ENCODE measurements at places on chromosomes 3 and 15.

- H3K4me1 ChIP-seq: peaks cover 27% of the 10 kb centered on the region
- peak overlapping the region; percentile 78 for H3K27ac ChIP-seq
- H3K36me3 ChIP-seq: no peaks in the 10 kb centered on the region
- H3K27me3 ChIP-seq: no peaks in the 10 kb centered on the region
- peak overlapping the region; percentile 88 for H3K4me3 ChIP-seq
- DNase-seq: no peak
These were observed 1.2 kb upstream of the IL1RAP start for GRCh38 chr3:190512666-190513065.

DNA sequence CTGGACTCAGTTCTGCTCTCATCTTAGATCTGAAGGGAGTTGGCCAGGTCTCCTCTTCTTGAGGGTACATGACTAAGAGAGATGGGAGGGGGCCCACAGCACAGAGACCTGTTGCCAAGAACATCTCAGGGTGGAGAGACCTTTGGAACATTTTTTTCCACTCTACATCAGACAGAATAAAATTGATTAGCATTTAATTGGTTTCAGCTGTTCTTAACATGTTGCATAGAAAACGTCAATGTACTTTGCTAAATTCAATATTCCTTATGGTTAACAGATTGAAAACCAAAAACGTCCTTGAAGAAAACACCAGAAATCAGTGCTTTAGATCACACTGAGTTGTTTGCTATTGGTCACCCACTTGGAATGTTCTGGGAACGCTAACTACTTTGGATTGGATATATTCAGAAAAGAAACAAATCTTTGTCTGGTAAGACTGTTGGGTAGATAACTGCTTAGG lies 36.4 kb upstream of the FSTL1 start:
- peak overlapping the region; percentile 32 for H3K4me3 ChIP-seq
- H3K27me3 ChIP-seq: no peaks in the 10 kb centered on the region
- H3K36me3 ChIP-seq: no peaks in the 10 kb centered on the region
- H3K27ac ChIP-seq: peak overlapping the region; percentile 29
- no peak for DNase-seq

GRCh38 chr3:101377796-101378195 lies 57.4 kb upstream of the IMPG2 start:
- no peak overlapping the region for H3K27ac ChIP-seq
- H3K36me3 ChIP-seq: no peaks in the 10 kb centered on the region
- no peak overlapping the region for H3K4me3 ChIP-seq

GRCh38 chr3:149763565-149764195 lies 11.4 kb upstream of the COMMD2 start:
- H3K4me3 ChIP-seq: no peak overlapping the region
- H3K36me3 ChIP-seq: no peaks in the 10 kb centered on the region
- no peak overlapping the region for H3K27ac ChIP-seq
- H3K4me1 ChIP-seq: no peaks in the 10 kb centered on the region
- no peak for DNase-seq

DNA sequence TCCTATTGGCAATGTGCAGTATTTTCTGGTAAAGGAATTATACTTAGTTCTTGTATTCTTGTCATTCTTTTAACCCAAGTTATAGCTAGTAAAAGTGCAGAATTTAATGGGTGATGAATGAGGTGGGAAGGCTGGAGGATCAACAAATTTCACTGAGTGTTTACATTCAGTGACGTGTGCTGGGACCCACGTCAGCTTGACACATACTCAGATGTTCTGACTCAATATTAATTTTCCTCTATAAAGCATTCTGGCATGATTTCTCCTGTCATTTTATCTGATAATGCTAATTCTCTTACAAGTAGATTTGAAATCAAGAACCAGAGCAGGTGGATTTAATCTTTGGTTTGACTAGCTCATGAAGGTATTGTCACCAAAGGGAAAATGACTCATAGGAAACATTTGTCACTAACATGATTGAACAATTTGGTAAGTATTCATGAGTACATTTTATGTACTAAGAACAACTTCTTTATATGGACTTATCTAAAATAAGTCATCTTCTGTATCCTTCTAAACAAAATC lies 71.0 kb upstream of the SYNPR start:
- H3K27me3 ChIP-seq: peaks cover 15% of the 10 kb centered on the region
- H3K4me3 ChIP-seq: no peak overlapping the region
- H3K36me3 ChIP-seq: no peaks in the 10 kb centered on the region
- no peak for DNase-seq
- no peak overlapping the region for H3K27ac ChIP-seq
- peaks cover 6% of the 10 kb centered on the region for H3K4me1 ChIP-seq

GRCh38 chr15:75193976-75194375 lies 7.7 kb upstream of the C15orf39 start:
- H3K4me1 ChIP-seq: no peaks in the 10 kb centered on the region
- H3K36me3 ChIP-seq: no peaks in the 10 kb centered on the region
- H3K4me3 ChIP-seq: no peak overlapping the region

- H3K36me3 ChIP-seq: no peaks in the 10 kb centered on the region
- no peaks in the 10 kb centered on the region for H3K4me1 ChIP-seq
- DNase-seq: no peak
- no peak overlapping the region for H3K4me3 ChIP-seq
- no peak overlapping the region for H3K27ac ChIP-seq
These were observed 51.7 kb downstream of the WDR49 start for GRCh38 chr3:167602041-167602440.

GRCh38 chr3:124283652-124284023 lies 291.7 kb upstream of the ROPN1 start:
- no peak overlapping the region for H3K27ac ChIP-seq
- no peaks in the 10 kb centered on the region for H3K36me3 ChIP-seq
- no peaks in the 10 kb centered on the region for H3K4me1 ChIP-seq
- peaks cover 92% of the 10 kb centered on the region for H3K27me3 ChIP-seq
- H3K4me3 ChIP-seq: no peak overlapping the region

- H3K27ac ChIP-seq: no peak overlapping the region
- peaks cover 20% of the 10 kb centered on the region for H3K4me1 ChIP-seq
- DNase-seq: no peak
- no peak overlapping the region for H3K4me3 ChIP-seq
- no peaks in the 10 kb centered on the region for H3K27me3 ChIP-seq
These were observed 222.1 kb downstream of the THSD4 start for GRCh38 chr15:71337197-71337845.

- H3K4me3 ChIP-seq: no peak overlapping the region
- H3K27me3 ChIP-seq: no peaks in the 10 kb centered on the region
- no peak for DNase-seq
These were observed 12.1 kb upstream of the DNAJC13 start for GRCh38 chr3:132405188-132405587.

DNA sequence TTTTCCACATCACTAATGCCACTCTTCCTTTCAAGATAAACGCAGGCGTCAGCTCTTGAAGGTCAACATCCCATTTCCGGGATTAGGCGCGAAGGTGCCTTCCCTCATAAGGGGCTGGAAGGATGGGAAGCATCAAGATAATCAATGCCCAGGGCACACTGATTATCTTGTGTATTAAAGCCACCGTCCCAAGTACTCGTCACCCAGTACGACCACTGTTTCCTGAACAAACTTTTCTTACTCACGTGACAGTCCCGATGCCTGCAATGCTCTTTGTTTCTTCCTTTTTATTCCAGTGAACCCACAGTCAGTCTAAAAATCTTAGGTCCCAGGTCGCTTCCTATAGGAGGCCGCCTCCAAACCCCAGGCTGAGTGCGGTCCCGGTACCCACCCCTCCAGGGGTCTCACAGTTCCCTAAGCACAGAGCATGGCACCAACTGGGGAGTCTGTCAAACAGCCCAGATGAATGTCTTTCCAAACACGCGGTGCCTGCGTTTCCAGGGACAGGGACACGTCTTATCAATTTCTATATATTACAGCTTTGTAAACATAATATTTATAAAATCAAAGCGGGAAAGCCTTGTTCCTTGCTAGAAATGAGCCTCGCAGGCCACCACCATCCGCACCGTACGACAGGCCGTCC lies 589 bp downstream of the ANAPC13 start:
- H3K27me3 ChIP-seq: no peaks in the 10 kb centered on the region
- peak; percentile 31 for DNase-seq
- H3K4me3 ChIP-seq: peak overlapping the region; percentile 75
- H3K27ac ChIP-seq: peak overlapping the region; percentile 87

DNA sequence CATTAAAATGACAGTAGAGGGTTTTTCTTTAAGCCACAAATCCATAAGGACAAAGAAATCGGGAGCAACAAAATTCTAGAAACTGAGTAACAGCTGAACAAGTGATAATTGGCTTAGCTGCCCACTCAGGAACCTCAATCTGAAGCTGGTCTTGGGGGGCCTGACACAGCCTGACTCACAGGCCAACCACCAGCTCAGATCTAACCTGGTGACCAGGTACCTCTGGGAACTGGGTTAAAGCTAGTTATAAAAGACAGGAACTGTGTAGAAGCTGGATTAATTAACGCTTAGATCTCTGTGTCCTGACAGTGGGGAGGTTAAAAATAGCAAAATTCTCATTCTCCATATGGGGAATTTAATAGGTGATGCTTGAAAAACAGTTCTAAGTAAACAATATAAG lies 161.9 kb downstream of the PLCL2 start:
- no peak overlapping the region for H3K27ac ChIP-seq
- H3K27me3 ChIP-seq: no peaks in the 10 kb centered on the region

DNA sequence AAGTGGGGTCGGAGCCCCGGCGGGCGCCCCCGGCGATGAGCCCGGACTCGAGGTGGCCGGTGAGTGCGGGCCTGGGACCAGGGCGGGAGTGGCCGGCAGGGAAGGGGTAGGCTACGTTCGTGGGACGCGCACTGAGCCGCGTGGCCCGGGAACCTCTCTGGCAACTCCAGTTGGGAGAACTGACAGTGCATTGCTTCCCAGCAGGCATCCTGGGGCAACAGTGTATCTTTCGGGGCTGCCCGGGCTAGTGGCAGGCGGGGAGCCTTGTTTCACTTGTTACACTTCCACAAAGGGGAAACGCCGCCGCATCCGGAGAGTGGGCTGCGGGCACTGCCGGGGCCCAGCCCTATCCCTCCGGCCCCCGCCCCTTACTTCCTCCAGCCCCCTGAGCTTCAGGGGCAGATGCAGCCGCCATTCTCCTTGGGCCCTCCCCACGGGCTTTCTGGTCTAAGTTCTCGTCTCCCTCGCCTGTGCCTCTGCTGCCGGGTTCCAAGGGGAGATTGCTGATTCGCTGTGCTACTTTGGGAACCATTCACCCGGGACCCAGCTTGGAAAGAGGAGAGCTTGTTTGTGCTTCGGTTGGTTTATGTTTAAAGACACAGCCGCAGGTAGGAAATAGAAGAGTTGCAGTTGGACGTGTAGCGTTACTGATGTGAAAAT lies 675 bp downstream of the BRPF1 start:
- H3K4me1 ChIP-seq: peaks cover 34% of the 10 kb centered on the region
- DNase-seq: no peak
- H3K36me3 ChIP-seq: peaks cover 36% of the 10 kb centered on the region
- H3K27ac ChIP-seq: peak overlapping the region; percentile 98
- H3K27me3 ChIP-seq: no peaks in the 10 kb centered on the region

DNA sequence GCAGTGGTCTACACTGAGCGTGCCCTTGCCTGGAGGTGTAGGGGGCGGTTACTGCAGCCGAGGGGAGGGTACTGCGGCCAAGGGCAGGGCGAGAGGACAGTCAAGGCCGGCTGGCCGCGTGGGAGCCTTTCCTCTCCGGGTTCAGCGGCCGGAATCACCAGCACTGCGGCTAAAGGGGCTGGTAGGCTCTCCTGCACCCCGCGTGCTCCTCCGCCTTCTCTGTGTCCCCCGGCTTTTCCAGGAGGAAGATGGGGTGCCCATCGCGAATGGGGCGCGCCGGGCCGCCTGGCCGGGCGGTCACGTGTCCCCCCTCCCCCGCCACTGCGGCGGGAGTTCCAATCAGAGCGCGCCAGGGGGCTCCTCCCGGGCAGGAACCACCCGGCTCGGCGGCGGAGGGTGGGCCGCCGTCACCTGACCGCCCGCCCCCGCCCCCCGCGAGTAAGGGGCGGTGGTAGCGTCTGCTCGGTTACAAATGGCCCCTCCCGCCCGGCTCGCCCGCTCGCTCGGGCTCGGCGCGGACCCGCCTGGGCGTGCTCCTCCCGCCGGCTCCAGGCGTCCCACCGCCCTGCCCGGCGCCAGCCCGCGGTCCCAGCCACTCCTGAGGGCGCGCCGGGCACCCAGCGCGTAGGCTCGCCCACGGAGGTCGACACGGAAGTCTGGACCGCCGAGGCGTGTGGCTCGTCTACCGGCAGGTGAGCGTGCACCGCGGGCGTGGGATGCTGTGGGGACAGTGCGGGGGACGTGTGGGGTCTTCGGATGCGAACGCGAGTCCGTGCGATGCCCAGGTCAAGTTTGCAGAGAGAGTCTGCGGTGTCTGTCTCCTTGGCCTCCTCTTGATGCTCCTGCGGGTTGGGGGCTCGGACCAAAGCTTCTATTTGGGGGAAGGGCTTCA lies 242.6 kb upstream of the TOPAZ1 start:
- H3K27me3 ChIP-seq: peaks cover 32% of the 10 kb centered on the region
- H3K27ac ChIP-seq: no peak overlapping the region
- DNase-seq: peak; percentile 69
- no peaks in the 10 kb centered on the region for H3K36me3 ChIP-seq

GRCh38 chr15:85751291-85752123 lies 43.2 kb downstream of the KLHL25 start:
- H3K27ac ChIP-seq: no peak overlapping the region
- H3K4me3 ChIP-seq: no peak overlapping the region
- peaks cover 24% of the 10 kb centered on the region for H3K4me1 ChIP-seq
- no peaks in the 10 kb centered on the region for H3K27me3 ChIP-seq

Measured in MCF 10A (cell line).